Activated T-helper 2 cell treated with anti-CD3 and anti-CD28 coated beads, Interferon-gamma antibody, Interleukin-2, Interleukin-4, amounts not matched to agents 10 μg/mL and 5 μg/mL and 100 μg/mL, durations not matched to agents 14 hours and 24 hours and 36 hours (primary cell): ENCODE measurements at places on chromosomes 2 and 18. TPM values are rescaled to one million over a fixed set of nuclear protein-coding genes. Genes with fewer than 3 reads are reported as not detected.

Gene DNER
- total RNA-seq = not detected in 2 replicates

Gene FAM237A
- total RNA-seq = not detected in 2 replicates

Gene CCDC102B
- total RNA-seq = 1.2 and 1.3 TPM in 2 replicates

Gene TRIM43B
- not detected in 2 replicates for total RNA-seq

Gene KIAA2012
- not detected in 2 replicates for total RNA-seq

Gene CMPK2
- 2.8 and 2.9 TPM in 2 replicates for total RNA-seq
